ENCODE measurements at places on chromosomes 13 and 19.

- no peak for DNase-seq
Observed at GRCh38 chr19:27654266-27654990, 1558.5 kb downstream of the UQCRFS1 start.

- DNase-seq, result peak; percentile 50
Observed at GRCh38 chr19:13401388-13401787, 104.9 kb downstream of the CACNA1A start.

- no peak for DNase-seq
Observed at GRCh38 chr13:97250560-97250959, 28.4 kb downstream of the MBNL2 start.

GRCh38 chr19:42132030-42132628, at the start of gene POU2F2:
TSS of gene POU2F2 (minus strand) at chr19:42132446. CDS start at chr19:42132411, 35 bp downstream.
- no peak for DNase-seq

DNA sequence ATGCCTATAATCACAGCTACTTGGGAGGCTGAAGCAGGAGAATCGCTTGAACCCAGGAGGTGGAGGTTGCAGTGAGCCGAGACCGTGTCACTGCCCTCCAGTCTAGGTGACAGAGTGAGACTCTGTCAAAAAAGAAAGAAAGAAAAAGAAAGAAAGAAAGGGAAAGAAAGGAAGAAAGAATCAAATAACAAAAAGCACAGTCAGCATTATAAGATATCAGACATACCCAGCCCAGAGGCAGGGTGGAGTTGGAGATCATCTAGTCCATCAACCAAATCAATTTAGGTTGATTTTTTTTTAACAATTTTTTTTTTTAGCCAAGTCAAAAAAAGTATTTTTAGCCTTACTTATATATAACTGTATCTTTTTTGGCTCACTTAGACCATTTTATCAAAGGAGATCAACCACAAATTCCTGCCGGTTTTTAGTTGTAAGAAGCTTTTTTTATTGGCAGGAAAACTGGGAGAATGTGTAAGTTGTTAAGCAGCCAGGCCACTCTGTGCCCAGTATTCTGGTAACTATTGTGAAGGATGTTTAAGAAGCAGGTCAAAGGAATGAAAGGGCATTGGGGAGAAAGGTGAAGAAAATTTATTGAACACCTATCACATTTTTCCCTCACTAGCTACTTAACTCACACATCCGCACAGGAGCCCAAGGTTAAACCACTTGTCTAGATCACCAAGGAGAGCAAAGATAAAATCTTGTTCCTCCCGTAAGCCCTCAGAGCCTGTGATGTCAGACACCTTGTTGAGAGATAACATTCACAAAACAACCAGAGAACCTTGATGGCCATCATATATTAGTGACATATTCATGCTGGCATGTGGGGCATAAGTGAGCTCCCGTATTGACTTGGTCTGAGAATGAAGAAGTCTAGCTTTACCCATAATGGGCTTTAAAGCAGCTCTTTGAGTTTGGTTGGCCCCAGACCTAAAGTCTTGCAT, 91.8 kb downstream of the COL4A2 start:
- DNase-seq, result peak; percentile 72

GRCh38 chr13:49569993-49570689, 15.2 kb downstream of the RCBTB1 start:
- DNase-seq, result peak; percentile 3

GRCh38 chr19:51043497-51043896, 8.7 kb upstream of the KLK12 start:
- DNase-seq, result no peak

DNA sequence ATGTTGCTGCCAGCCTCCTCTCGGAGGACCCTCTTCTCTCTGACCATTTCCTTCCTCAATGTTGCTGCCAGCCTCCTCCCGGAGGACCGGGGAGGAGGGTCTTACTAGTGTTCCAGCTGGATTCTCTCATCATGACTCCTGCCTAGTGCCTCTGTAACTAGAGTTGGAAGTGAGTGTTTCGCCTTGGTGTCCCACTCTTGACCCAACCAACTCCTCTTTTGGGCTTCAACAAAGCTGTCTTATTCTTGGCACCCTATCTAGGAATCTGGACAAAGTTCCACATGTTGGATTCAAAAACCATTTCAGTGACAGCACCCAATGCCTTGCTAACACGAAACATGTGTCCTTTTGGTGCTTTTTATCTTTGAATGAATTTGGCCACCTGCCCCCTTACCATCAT, 165.4 kb downstream of the GPC5 start:
- no peak for DNase-seq

- DNase-seq, result peak; percentile 91
Observed at GRCh38 chr19:49690656-49691242, at the start of gene CPT1C. TSS of gene CPT1C (plus strand) at chr19:49691116. CDS start at chr19:49692253, 1,137 bp downstream.

DNA sequence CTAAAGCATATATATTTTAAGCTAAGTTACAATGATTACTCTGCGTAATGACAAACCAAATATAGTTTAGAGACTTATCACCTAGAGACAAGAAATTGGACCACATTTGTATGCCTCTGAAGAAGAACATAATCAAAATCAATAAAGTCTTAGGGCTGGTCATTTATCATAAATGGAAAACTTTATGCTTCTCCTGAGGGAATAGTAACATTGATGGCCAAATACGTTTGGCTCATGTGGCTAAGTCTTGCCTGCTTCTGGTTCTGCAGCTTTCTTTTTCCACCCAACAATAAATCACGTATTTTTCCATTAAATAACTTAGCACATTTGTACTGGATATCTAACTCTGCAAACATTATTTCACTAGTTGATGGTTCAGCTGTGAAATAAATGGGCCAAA, 458.4 kb downstream of the SLITRK1 start:
- no peak for DNase-seq

- no peak for DNase-seq
Observed at GRCh38 chr13:40145139-40145538, 489.7 kb downstream of the COG6 start.

- no peak for DNase-seq
Observed at GRCh38 chr13:35530581-35530980, 54.1 kb upstream of the MAB21L1 start.

GRCh38 chr13:43835701-43836100, 43.8 kb downstream of the CCDC122 start:
- DNase-seq, result peak; percentile 37

DNA sequence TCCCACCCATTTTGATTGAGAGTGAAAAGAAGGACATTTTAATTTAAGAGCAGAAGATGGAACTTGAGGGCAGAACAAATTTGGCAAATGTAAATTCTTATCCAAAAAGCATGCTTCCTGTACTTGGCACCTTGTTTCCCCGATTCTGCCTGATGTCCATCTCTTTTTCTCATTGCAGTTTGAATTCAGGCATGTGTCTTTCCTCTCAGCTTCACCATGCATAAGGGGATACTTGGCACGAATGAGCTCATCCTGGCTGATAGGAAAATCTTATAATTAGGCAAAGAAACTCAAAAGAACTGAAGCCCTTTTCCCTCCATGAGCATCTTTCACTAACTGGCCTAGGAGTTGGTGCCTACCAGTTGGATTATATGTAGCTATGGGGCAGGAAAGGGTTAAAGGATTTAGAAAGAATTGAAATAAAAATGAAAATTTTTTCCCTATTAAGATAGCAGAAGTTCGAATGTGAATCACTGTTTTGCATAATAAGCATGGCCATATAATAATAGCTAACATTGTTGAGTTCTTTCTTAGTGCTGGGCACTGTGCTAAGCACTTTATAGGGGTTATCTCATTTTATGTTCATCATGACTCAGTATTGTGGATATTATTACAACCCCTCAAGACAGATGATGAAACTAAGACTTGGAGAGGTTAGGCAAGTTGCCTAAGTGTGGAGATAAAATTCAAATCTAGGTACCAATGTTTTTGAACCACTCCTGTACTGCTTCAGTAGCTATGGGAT, 386.6 kb downstream of the KCNRG start:
- DNase-seq, result peak; percentile 69

DNA sequence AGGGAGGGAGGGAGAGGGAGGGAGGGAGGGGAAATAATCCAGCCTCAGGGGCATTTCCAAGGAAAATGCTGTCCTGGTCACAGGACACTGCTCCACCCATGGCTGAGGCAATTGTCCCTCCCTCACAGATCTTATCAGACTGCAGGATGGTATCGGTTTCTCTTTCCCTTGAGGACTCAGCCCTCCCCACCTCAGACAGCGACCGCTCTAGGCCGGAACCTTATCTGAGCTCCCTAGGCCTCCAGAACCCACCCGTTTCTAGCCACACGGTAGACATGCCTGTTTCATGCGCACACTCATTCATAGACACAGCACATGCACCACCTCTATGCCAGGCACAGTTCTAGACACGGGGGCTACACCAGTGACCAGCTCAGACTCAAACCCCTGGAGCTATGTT, 10.0 kb upstream of the IZUMO2 start:
- DNase-seq, result no peak

GRCh38 chr13:82962397-82962796, 919.9 kb downstream of the SLITRK1 start:
- no peak for DNase-seq

DNA sequence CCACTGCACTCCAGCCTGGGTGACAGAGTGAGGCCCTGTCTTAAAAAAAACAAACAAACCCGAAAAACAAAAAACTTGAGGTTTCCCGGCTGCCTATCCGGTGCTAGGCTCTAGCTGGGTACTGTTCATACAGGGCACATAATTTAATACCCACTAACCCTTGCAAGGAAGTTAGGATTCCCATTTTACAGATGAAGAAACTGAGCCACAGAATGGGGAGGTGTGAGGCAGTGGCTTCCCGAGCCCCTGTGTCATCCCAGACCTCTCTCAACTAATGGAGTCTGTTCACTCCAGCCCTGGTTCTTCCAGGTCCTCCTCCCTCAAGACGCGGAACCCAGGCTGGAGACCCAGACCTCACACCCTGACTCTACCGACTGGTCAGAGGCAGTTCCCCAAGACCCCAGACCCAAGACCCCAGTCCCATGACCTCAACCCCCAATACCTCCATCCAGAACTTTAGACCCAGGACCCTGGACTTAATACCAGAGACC, 576 bp downstream of the APBA3 start:
- peak; percentile 54 for DNase-seq

DNA sequence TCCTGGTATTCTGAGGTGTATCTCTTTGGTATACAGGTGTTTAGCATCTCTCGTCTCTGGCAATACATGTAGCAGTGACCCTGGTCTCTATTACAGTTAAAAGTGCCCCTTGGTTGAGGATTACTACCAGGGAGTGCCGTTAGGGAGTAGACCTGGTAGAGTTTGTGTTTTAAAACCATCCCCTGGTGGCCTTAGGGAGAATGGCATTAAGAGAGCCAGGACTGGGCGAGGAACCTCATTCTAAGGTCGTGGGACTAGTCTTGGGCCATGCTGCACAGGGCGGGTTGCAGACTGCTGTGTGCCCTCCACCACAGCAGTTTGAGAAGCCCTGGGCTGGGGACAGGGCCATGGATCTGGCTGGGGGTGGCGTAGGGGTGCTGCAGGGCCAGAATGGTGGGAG, 35.0 kb downstream of the B3GLCT start:
- peak; percentile 44 for DNase-seq

DNA sequence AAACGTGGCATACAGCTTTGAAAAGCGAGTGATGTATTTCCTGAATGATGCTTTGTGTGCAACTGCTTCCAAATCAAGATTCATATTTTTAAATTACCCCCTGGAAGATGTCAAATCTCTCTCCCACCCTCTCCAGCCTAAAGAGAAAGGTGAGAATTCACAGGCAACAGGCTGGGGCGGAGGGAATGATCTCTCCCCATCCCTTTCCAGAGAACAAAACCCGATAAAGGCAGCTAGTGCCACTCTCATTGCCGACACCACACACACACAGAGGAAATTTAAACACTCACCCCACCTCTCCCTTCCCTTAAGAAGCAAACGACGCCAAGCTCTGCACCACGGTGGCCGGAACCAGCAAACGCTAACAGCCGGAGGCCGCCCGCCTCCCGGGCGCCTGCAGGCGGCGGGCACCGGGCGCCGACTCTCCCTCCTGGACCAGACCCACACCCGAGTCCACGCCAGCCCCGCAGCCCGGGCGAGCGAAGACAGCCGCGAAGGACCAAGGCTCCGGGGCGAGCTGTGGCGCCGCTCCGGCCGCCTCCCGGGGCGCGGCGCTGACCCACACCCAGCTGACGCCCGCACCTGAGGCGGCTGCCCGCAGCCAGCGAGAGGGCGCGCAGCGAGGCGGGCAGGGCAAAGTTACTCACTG, 477 bp downstream of the LNX2 start:
- DNase-seq, result peak; percentile 76

GRCh38 chr13:25816239-25816638, 235.6 kb downstream of the SHISA2 start:
- DNase-seq, result no peak

GRCh38 chr13:28471421-28471820, 23.5 kb downstream of the FLT1 start:
- DNase-seq, result no peak

- DNase-seq, result no peak
Observed at GRCh38 chr19:34998777-34999497, 1.2 kb upstream of the GRAMD1A start.

- no peak for DNase-seq
Observed at GRCh38 chr13:91714855-91715254, 316.4 kb downstream of the GPC5 start.

DNA sequence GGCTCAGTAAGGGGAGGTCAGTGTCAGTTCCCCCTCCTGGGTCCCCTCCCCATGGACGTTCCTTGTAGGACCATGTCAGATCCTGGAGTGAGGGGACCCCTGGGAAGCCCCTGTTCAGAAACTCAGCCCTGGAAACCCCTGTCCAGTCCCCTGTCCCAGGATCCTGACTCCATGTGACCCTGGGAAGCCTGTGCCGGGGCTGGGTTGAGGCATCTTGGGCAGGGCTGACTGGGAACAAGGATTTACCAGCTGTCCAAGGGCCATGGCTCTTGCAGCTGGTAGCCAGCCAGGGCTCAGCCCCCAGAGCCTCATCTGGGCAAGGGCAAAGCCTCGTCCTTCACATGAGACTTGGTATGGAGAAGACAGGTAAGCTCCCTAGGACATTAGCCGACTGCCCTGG, 25.1 kb downstream of the CEACAM4 start:
- no peak for DNase-seq

All from GM23248 (cell line).